ENCODE measurements at places on chromosomes 2 and 18.

DNA sequence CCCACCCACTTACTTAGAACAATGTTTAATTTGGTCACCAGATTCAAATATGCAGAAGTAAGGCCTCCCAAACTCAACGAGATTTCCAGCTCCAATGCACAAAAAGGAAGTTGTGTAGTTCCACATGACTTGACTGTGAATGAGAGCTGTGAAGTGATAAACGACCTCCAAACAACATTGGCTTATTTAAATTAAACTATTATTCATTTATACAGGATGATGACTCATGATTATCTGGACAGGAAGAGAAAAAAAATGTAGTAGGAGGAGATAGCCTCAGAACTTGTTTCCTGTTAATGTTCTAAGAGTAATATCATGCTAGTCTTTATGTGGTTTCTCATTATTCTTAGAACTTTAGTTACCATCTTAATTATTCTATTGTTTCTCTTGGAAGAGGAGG, 237.3 kb downstream of the C1D start:
- no peak for DNase-seq

GRCh38 chr2:179646173-179646769, 215.1 kb downstream of the ZNF385B start:
- DNase-seq: no peak

DNA sequence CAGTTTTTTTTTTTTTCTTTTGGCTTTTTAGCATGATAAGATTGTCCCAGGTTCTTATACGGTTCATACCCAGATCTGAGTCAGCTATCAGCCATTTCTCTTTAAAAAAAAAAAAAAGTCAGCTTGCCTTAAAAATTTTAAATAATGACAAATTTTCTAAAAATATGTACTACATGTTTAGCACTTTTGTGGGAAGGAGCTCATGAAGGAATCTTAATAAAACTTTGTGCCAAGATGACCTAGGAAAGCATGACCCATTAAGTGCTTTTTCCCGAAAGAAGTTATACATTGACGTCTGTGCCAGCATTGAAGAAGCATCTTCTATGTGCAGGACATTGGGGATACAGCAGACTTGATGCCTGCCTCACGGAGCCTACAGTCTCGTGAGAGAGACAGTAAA, 4.5 kb upstream of the RBMS1 start:
- DNase-seq: no peak

DNA sequence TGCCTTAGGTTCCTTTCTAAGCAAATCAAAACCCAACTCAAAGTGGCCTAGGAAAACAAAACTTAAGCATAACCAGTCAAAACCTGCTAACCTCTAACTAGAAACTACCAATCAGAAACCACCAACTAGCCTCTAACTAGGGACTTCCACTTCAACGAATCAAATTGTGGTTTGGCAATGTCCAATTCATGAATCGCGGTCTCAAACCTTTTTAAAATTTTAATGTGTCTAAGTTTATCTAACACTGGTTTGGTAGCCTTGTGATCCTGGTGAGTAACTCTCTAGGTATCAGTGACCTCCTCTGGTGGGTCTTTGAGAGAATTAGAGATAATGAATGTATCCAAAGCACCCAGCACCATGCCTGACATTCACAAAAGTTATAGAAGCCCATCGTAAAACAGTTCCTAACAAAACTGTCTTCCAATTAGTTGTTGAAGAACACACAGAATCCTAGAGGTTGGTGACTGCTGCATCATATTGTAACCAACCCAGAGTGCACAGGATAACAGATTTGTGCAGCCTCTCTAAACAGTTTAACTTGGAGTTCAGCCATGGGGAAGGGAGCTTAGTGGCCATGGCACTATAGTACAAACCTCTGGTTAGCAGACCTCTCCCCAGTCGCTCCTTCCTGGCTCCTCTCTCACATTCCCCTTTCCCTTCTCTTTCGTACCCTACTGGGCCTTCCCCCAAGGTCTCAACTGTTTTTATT, 45.2 kb upstream of the B3GNT2 start:
- DNase-seq: no peak

- no peak for DNase-seq
These were observed 192.9 kb upstream of the POU3F3 start for GRCh38 chr2:104660991-104661390.

- no peak for DNase-seq
These were observed 47.4 kb upstream of the KDM3A start for GRCh38 chr2:86393521-86394491.

GRCh38 chr2:155815851-155816250, 516.7 kb downstream of the NR4A2 start:
- DNase-seq: no peak

GRCh38 chr2:172013396-172013795, 13.6 kb downstream of the METAP1D start:
- DNase-seq: no peak

DNA sequence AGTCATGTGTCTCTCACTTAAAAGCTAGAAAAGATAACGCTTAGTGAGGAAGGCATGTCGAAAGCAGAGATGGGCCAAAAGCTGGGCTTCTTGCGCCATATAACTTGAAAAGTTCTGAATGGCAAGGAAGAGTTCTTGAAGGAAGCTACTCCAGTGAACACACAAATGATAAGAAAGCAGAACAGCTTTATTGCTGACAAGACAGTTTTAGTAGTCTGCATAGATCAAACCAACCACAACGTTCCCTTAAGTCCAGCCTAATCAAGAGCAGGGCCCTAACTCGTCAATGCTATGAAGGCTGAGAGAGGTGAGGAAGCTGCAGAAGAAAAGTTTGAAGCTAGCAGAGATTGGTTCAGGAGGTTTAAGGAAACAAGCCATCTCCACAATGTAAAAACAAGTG, 55.7 kb downstream of the GALNT1 start:
- no peak for DNase-seq

DNA sequence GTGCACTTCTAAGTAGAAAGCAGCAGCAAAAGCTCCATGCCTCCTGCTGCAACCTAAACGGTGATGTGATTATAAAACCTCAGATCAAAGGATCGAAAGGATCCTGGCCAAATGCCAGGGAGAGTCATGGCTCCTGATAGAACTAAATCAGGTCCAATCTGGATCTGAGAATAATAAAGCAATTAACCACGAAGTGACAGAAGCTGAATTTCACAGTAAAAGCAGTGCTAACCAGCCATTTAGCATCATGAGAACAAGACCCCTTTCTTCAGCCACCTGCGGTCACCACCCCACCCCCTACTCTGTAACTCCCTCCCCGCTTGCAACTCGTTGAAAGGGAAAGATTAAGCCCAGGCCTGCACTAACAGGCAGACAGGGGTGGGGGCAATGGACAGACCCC, 748.7 kb downstream of the BCL11A start:
- no peak for DNase-seq

GRCh38 chr2:135317375-135317774, 213.6 kb downstream of the ZRANB3 start:
- DNase-seq: no peak

DNA sequence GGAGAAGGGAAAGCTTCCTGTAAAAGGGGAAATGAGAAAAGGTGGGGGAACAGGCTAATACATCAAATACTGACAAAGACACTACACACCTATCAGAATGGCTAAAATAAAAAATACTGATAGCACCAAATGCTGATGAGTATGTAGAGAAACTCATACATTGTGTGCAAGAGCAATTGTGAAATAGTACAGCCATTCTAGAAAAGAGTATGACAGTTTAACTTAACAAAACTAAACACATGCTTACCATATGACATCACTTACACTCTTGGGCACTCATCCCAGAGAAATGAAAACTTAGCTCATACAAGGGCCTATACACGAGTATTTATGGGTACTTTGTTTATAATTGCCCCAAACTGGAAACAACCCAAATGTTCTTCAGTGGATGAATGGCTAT, 53.4 kb downstream of the ZNF638 start:
- DNase-seq: no peak

DNA sequence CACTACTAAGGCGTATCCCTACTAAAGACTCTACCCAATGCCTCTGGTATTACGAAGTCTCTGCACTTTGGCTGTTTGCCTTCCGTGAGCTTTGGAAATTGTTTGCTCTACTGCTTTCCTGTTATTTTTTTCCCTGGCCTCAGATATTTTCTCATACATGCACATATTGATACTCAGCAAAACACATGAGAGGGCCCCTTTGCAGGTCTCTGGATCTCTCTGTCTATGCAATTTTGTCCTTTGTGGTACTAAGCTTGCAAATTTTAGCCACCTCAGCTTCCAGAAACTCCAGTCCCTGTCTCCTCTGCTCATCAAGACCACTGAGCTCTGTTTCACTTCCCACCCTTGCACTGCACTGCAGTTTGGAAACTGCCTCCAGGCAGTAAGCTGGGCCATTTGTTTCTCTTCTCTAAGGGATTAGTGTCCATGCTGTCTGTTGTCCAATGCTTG, 46.6 kb downstream of the TAF1B start:
- no peak for DNase-seq

DNA sequence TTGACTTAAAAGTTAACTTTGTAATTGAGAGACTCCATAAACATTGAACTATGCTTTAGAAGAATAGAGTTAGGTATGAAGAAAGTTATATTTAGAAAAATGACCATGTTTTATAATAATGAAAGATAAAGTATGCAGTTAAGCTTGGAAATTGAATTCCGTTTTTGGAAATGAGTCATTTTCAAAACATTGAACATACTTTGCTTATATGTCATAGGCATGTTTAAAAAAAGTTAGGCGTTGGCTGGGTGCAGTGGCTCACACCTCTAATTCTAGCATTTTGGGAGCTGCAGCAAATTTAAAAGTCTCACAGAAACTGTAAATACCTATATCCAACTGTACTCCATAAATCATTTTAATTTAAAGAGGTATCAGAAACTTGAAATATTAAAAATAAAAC, 607.4 kb downstream of the CBLN2 start:
- no peak for DNase-seq

- no peak for DNase-seq
These were observed 20.5 kb downstream of the GPR35 start for GRCh38 chr2:240645801-240646175.

GRCh38 chr2:231715988-231716616, 7.8 kb downstream of the PTMA start:
- DNase-seq: no peak

GRCh38 chr2:169509298-169509885, at the start of gene KLHL41:
Gene KLHL41, plus strand, starts transcription at chr2:169509702. Its CDS starts 77 bp downstream, at chr2:169509779.
- DNase-seq: no peak

DNA sequence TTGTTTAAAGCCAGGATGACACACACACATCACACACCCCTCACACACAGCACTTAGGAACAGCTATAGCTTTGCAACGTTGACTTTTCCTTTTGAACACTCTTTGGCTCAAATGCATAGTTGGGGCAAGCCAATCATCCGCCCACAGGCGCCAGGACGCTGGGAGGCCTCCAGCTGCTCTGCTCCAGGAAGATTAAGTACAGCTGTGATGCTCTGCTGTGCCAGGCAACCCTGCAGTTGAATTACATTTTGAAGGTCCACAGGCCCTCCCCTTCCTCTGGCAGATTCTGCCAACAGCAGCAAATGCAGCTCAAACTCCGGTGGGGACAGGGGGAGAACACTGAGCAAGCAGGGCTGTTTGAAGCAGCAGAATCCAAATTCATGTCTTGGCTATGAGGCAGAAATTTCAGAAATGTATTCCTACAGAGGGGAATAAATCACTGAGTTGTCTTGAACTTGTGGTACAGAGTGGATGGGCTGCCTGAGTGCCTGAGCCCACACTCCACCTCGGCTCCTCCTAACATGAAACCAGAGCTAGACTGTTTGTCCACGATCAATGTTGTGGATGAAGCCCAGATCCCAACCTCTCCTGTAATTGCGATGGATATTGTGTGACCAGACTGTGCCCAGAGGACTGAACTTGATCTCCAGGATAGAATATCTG, 86.5 kb upstream of the PPP1CB start:
- DNase-seq: no peak

DNA sequence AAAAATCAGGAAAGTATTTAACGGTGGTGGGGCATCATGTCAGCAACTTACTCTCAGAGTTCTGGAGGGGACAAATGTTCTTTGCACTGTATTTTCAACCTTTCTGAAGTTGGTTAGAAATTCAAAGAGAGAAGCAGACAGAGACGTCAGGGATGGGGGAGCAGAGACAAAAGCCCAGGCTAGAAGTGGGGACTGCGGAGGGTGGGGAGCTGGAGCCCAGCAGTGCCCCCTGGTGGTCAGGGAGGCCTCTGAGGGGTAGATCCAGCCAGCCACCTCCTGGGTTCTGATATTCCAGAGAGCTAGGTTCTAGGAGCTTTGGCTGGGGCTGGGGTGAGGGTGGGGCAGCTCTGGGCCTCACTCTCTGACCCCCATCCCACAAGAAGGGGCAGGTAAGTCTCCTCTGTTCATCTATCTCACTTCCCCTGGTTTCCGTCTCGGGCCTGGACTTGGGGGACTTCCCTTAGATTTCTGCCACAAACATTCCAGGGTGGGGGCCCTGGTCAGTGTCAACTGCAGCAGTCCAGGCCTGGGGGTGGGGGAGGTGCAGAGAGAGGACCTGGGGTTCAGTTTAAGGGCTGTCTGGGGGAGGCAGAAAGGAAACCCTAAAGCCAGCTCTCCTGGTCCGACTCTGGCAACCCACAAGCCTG, 8.9 kb downstream of the TNS1 start:
- DNase-seq: peak; percentile 10

GRCh38 chr2:69223759-69224511, 163.1 kb downstream of the GFPT1 start:
- no peak for DNase-seq

- no peak for DNase-seq
These were observed 15.4 kb downstream of the TEX51 start for GRCh38 chr2:126913881-126914615.

- DNase-seq: no peak
These were observed 123.1 kb downstream of the LPIN1 start for GRCh38 chr2:11869391-11869991.

DNA sequence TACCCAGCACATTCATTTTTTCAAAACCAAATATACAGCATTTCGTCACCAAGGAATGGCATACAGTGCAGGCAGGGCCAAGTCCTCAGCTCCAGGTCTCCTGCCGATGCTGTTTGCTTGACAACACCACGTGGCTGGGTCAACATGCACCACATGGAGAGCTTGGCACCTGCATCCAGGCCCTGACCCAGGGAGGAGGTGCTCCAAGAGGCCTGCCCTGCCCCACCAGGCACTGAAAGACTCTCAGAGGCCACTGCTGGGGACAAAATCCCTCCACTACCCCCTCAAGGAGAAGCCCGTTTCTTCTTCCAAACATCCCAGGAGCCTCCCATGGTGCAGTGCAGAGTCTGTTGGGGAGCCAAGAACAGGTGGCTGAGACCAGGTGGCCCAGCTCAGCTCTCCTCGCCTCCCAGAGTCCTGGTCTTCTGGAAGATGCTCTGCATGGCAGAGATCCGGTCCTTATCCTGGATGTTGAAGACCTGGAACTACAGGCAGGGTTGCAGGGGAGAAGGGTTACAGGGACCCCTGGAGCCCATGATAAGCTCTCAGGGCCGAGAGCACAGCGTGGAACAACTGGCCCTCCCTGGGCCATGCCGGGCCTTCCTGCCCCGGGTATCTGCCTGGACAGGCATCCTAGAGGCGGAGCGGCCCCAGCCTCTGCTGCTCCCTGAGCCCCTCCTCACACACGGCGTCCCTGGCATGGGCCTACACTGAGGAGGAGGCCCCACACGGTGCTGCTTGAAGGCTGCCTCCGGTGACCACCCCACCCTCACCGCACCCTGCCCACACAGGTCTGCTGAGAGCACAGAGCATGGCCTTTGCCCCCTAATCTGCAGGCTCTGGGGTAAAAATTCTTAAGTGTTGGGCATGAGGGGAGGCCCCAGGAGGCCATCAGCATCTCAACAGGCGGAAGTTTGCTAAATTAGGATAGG, 9.0 kb downstream of the MAB21L4 start:
- DNase-seq: no peak

- no peak for DNase-seq
These were observed 42.1 kb upstream of the PPP1R1C start for GRCh38 chr2:181943411-181944124.

- DNase-seq: no peak
These were observed 65.3 kb downstream of the PMS1 start for GRCh38 chr2:189849550-189849949.

Data from NCI-H1930 (cell line).